ENCODE measurements at places on chromosomes 7 and 10.

DNA sequence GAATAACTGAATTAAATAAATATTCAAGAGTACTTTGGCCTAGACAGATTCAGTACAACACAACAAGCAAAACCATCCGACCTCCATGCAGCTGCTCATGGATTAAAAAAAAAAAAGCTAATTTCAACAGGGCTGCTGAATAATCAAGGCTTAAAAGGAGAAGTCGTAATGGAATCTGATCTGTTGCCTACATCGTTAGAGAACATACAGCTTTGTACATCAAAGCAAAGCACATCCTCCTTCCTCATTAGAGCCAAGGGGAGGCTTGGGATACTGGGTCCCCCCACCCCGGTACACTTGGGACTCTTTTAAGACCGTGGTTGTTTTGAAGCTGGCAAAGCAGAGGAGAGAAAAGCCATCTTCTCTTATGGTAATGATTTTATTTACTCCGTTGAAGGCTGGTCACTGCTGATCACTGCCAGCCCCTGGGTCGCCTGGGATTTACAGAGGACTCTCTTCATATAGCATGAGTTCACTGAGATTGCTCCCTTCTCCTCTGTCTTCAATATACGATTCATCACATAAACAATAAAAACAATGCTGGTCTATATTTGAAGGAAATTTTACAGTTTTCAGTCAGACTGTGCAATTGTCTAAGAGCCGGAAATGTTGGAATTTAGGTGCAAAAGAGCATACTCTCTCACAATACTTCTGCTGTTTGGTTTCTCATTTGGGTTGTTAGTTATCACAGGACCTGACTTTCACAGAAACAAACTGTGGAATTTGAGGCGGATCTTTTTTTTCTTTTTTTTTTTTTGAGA lies 148.8 kb downstream of the FAM107B start:
- DNase-seq, result no peak

- DNase-seq, result no peak
These were observed 73.5 kb upstream of the MKLN1 start for GRCh38 chr7:131254211-131254610.

- DNase-seq, result no peak
These were observed 57.8 kb upstream of the MSRB2 start for GRCh38 chr10:23037561-23037960.

DNA sequence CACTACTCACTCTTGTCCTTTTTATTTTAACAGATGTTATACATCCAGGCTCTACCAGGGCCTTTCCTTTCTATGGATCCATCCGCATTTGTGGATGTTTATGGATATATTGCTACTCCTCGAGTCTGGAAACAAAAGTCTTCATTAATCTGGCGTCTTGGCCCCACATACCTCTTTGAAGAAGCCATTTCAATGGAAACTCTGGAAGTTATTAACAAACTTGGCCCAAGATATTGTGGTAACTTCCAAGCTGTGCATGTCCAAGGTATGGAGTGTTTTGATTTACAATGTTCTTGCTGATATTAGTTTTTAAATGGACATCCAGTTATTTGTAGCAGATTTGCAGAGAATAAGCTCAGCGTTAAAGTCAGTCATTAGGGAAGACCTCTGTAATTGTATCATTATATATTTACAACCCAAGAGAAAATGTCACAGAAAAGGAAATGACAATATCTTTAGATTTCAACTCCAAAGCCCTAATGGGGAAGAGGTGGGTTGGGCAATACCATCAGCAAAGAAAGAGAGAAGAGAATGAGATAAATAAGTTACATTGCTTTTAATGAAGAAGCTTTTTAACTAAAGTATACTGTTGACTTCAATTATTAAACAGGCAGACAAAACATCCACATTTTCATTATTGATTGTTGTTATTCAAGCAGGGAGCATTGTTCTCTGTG lies 102.1 kb downstream of the WDFY4 start:
- no peak for DNase-seq

GRCh38 chr7:7102906-7103305 lies 79.4 kb upstream of the C1GALT1 start:
- no peak for DNase-seq

DNA sequence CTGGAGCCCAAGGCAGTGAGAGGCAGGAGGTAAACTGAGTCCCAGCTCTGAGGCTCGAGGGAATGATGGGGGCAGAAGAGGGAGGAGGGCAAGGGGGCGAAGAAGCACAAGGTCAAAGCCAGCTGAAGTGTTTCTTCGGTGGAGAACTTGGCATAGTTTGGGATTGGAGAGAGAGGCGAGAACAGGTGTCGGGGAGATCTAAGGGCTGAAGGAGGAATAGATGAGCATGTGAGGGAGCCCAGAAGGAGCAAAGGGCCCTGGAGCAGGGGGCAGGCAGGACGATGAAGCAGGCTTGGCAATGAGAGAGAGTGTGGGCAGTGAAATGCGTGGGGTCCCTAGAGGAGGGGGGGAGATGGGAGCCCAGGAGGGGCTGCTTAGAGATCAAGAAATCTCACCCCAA lies 35.9 kb downstream of the SH3PXD2A start:
- DNase-seq, result no peak

- no peak for DNase-seq
These were observed 119.0 kb upstream of the LANCL2 start for GRCh38 chr7:55246171-55246570.

GRCh38 chr7:47394751-47395252 lies 187.1 kb downstream of the TNS3 start:
- no peak for DNase-seq

GRCh38 chr10:71618176-71618575 lies 101.4 kb downstream of the C10orf105 start:
- no peak for DNase-seq

GRCh38 chr10:62390497-62391176 lies 16.5 kb downstream of the ZNF365 start:
- no peak for DNase-seq

DNA sequence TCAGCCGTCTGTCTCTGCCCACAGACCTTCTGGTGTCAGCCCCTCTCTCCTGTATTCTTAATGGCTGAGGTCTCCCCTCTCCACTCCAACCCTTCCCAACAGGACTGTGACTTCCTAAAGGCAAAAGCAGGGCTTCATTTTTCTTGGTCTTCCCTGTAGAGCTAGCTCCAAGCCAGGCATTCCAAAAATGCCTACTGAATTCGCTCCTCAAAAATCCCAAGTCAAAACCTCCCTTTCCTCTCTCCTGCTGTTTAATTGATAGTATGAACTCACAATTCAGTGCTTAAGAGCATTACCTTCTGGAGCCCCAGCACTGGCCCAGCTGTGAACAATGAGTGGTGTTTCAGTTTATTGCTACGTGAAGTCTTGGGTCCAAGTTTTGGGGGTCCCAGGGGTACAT lies 628.4 kb downstream of the PARD3 start:
- no peak for DNase-seq

DNA sequence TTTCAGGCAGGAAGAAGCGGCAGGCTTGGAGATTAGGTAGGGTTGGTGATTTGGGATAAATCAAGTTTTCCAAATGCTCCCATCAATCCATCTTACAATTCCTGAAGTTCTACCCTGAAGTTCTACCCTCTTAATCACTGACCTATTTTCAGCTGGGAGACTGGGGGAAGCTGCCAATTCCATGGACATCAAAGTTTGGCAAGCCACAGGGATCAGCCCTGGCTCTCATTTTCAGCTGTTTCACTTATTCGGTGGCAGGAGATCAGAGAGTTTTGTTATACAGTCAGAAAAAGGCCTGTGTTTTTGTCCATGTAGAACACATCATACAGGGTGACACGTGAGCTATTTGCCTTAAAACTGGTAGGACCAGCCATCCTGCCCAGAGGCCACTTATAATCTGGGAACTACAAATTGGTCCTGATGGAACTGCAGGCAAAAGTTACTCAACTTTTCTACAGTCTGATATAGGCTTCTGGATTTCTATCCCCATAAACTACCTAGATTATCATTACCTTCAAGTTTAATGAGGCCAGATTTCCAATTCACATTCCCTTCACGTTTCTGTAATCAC lies 112.9 kb upstream of the ZNF746 start:
- no peak for DNase-seq
